ENCODE measurements at places on chromosomes 13 and 19. TPM values are rescaled to one million over a fixed set of nuclear protein-coding genes. Genes with fewer than 3 reads are reported as not detected.

- DNase-seq = no peak
These were observed 818.7 kb upstream of the GPC6 start for GRCh38 chr13:92407858-92408257.

- DNase-seq = no peak
These were observed 86.7 kb upstream of the TNFSF11 start for GRCh38 chr13:42487221-42487620.

GRCh38 chr13:19085258-19085657, 96.4 kb downstream of the TUBA3C start:
- no peak for DNase-seq

DNA sequence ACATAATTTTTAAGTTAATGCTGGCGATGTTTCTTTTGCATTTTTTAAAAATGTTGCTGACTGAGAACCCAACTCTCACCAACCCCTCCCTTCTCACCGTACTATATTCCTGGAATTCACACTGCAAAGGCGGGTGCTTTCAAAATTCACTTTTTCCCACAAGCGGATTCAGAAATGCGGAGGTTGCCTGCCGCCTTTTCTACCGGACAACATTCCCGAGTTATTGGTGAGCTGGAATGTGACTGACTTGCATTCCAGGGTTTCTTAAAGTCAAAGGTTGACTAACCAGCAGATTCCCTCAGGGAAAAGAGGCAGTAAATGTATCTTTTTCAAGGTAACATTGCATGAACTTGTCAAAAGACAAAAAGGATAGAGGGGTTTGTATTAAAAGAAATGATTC, 113.3 kb downstream of the RAB20 start:
- no peak for DNase-seq

DNA sequence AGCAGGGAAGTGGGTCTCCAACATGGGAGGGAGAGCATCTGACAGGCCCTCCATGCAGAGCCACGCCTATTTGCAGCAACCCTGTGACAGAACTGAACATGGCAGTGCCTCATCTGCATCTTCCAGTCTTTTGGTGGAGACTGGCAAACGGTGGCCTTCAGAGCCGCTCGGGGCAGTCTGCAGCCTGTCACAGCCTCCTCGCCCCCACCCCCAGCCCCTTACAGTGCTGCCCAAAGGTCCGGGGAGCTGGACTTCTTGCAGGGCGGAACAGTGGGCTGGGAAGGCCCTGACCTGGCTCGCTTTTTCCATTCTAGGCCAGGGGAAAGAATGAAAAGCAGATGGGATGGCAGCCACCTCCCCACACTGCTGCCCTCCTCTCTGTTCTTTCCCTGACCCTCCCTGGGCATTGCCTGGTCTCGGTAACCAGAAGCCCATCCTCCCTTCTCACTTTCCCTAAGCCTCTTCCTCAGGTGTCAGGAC, 2.7 kb downstream of the CALM3 start:
- DNase-seq = no peak

GRCh38 chr13:95524264-95524901, 28.1 kb upstream of the CLDN10 start:
- DNase-seq = no peak

DNA sequence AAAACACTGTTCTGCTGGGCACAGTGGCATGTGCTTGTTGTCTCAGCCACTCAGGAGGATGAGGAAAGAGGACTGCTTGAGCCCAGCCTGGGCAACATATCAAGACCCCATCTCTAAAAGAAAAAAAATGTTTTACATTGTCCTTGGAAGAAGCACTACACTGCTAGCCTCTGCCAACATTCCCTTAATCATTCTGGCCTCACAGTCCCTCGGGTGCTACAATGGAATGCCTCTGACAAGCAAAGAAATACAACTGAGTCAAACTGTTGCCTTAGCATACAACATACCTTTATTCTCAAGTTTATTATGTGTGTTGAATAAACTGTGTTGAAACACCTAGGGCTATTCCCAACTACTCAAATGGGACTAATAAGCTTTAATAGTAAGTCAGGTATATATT, 56.1 kb downstream of the PSPC1 start:
- DNase-seq = no peak

DNA sequence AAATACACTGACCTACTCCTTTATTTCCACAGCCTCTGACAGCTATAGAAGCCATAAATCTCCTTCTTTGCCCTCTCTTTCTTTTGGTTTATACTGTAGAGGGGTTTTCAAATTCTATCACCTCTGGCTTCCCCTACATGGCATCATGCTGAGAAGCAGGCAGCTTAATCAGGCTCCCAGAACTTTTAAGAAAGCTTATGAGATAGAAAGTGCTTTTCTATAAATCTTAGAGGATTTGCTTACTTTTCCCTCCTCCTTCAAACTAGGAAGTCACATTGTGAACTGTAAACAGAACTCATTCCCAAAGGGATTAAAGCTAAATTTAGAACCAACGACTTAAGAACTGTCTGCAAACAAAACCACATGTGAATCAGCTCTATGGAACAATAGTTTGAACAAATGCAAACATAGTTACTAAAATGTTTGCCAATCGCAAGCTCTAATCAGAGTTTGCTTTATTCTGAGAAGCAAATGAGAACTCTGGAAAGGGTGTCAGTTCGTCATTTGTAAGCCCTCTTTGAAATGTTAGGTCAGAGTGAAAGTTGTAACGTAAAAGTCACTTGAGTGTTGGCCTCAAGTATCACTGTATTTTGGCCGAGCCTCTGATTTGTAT, 344.1 kb downstream of the RFC3 start:
- no peak for DNase-seq

DNA sequence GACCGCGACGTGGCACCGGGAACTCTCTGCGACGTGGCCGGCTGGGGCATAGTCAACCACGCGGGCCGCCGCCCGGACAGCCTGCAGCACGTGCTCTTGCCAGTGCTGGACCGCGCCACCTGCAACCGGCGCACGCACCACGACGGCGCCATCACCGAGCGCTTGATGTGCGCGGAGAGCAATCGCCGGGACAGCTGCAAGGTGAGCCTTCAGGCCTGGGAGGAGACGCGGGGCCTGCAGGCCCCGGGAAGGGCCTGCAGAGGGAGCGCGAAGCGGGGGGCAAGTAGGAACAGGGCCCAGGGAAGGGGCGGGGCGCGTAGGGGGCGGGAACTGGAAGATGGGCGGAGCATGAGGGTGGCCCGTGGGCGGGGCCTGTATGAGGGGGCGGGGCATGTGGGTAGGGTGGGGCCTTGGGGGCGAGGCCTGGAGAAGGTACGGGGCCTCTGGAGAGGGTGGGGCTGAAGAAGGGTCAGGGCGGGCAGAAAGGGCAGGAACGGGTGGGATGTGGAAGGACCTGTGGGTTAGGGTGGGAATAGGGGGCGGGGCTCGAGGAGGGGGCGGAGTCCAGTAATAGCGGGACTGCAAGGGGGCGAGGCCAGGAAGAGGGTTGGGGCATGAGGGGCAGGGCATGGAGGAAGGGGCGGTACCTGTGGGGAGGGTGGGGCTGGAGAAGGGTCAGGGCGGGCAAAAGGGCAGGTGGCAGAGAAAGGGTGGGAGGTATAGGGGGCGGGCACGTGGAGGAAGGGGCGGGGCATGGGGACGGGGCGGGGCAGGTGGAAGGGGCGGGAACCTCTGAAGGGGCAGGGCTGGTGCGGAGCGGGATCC, 2.5 kb downstream of the CFD start:
- DNase-seq = peak; percentile 64

DNA sequence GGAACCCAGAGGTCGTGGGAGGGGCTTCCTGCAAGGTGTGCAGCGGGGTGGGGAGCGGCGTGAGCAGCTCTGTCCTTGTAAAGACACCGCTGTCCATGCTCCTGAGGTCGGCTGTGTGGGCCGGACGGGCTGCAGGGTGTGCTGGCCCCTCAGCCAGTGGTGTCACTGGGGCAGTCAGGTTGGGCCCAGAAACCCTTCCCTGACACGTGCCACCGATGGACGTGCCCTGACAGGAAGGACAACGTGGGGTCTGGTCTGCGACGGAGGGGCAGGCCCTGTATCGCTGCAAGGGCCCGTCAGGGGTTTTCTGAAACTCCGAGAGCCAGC, 4.2 kb upstream of the RPS15 start:
- no peak for DNase-seq

- DNase-seq = no peak
These were observed 1.8 kb downstream of the LIN37 start for GRCh38 chr19:35750167-35750566.

DLL3 gene
- total RNA-seq = not detected

CRX gene
- not detected for total RNA-seq

NEK5 gene
- not detected for total RNA-seq

PPM1N gene
- 3.8 TPM for total RNA-seq

PEG3 gene
- not detected for total RNA-seq

Measured in T-helper 17 cell (primary cell).